ENCODE measurements at places on chromosomes 7 and 10.

DNA sequence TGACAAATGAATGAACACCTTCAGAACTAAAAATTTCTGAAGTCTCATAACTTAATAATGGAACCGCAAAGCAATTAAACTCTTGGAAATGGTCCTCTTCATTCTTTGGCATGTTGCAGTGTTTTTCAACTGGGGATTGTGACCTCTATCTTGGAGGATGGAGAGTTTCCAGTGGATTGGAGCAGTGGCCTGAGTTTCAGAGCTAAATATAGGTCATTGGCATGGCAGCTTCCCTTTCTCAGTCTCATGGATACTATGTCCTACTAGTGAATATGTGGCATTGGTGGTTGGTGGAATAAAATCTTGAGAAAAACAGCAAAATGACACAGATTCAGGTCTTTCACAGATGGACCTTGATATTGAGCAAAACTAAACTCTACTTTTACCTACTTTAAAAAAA, 24.1 kb upstream of the EPC1 start:
- DNase-seq: no peak

DNA sequence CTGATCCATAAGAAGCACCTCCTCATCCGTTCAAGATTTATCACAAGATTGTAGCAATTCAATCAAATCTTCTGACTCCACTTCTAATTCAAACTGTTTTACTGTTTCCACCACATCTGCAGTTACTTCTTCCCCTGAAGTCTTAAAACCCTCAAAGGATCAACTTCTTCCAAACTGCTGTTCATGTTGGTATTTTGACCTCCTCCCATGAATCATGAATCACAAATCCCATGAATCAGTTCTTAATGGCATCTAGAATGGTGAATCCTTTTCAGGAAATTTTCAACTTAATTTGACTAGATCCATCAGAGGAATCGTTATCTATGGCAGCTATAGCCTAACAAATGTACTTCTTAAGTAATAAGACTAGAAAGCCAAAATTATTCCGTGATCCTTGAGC, 122.3 kb downstream of the IMMP2L start:
- DNase-seq: no peak

DNA sequence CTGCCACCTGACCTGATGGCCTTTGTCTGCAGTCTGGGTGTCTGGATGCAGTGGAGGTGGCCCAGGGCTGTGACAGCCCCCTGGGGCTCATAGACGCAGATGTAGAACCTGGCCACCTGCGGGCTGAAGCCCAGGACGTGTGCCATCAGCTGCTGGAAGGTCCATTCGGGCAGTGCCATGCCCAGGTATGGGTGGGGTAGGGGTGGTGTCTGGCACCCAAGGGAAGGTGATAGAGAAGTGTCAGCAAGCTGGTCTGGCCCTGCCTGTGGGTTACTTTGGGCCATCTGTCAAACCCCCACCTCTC, 6.1 kb upstream of the ZNF467 start:
- DNase-seq: no peak

- no peak for DNase-seq
These were observed 3.0 kb downstream of the SMARCD3 start for GRCh38 chr7:151245360-151246101.

DNA sequence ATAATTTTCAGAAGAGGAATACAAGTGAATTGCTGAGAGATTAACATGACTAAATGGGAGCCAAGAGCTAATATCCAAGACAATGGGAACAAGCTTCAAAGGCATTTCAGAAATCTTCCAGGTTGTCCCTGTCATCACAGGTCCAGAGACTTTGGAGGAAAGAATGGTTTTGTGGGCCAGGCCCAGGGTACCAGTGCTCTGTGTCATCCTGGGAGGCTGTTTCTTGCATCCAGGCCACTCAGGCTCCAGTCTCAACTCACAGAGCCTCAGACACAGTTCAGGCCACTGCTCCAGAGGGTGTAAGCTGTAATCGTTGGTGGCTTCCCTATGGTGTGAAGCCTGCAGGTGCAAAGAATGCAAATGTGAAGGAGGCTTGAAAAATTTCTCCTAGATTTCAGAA, 170.4 kb upstream of the NRG3 start:
- DNase-seq: no peak

DNA sequence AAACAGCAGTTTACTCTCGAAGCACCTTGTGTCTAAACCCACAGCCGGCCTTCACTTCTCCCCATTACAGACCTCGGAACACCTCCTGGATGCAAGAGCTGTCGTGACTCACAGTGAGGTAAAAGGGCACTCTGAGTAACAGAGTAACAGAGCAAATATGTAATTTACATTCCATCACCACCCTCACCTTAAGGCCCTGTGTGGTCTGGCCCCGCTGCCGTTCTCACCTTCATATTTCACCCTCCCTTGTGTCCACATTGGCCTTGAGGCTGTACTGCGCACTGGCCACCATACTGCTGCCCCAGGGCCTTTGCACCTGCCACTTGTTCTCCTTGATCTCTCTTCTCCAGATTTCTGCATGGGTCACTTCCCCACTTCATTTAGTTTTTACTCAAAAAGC, 12.6 kb downstream of the FFAR4 start:
- DNase-seq: no peak

DNA sequence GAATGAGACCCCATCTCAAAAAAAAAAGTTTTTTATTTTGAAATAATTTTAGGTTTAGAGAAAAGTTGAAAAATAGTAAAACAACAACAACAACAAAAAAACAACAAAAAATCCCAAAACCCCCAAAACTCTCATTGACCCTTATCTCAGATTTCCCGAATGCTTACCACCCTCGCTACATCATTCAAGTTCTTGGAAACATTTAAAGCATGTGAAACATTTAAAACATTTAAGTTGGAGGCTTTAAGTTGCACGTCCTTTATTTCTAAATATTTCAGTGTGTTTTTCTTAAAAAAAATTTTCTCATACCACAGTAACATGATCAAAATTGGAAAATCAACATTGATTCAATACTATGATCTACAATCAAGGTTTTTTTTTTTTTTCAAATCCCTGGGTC, 382 bp upstream of the ARMS2 start:
- no peak for DNase-seq

GRCh38 chr7:75772081-75773077, at the start of gene CCL26:
TSS of gene CCL26 (minus strand) at chr7:75772211. CDS start at chr7:75772176, 35 bp downstream.
- DNase-seq: no peak

GRCh38 chr10:73426318-73426717, 7.0 kb downstream of the MSS51 start:
- DNase-seq: no peak
